ENCODE measurements at places on chromosomes 11 and 22.

GRCh38 chr11:79428406-79428805, 12.4 kb downstream of the TENM4 start:
- DNase-seq = no peak

- no peak for DNase-seq
Observed at GRCh38 chr11:112523477-112523876, 262.8 kb upstream of the PLET1 start.

GRCh38 chr11:108895579-108896480, 231.0 kb downstream of the DDX10 start:
- DNase-seq = no peak

DNA sequence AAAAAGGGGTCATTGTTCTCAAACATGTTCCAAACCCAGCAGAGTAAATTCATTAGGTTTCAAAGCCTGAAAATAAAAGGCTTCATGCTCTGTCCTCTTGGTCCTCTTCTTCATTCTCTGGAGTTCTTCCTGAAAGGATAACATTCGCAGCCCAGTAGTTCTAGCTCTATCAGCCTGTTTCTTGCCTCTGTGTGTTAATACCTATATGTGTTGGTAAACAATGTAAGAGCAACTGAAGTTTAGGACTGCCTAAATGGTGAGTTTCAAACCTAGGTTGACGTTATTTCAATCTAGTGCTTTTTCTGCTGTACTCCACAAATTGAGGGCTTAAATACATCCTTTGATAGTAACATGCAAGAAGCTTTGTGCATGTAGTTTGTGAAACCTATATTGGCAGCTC, 9.4 kb downstream of the AASDHPPT start:
- DNase-seq = no peak

GRCh38 chr11:19445771-19446170, 205.0 kb upstream of the E2F8 start:
- no peak for DNase-seq

DNA sequence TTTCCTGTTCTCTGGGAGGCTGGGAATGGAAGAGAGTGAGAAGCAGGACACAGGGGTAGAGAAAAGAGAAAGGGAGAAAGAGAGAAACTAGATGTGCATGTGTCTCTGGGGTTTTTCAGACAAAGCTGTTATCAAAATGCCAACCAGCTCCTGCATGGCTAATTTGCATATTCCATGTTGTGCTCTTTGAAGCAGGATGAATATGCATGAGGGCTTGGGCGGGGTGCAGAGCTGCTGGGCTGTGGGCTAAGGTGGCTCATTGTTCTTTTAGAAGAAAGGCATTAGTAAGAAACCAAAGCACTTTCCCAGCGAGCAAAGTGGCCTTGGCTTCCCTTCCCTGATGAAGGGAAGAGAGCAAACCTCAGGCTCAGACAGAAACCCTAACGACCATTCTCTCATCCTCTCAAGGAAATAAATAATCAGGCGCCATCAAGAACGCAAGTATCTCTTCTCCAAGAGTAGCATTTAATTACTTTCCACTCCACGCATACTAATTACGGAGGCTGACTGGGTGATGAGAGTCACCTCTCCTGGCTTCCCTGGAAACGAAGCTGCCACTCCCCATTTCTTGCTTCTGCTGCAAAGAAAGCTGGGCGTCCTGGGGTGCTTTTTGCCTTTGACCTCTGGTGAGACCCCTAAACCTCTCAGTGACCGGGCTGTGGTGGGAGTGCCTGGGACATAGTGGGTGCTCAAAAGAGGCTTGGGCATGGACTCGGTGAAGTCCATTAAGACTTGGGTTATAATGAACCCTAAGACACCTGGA, 54.2 kb downstream of the FEZ1 start:
- DNase-seq = no peak

GRCh38 chr11:3622521-3622920, 19.3 kb downstream of the ART5 start:
- DNase-seq = no peak

Data from stimulated activated CD8-positive, alpha-beta memory T cell treated with anti-CD3 and anti-CD28 coated beads, Interleukin-2, amount 100 ng/mL, for 1 hour (primary cell).